Cardiac septum (tissue), 1 donor: ENCODE measurements at places on chromosomes 11 and 22. TPM values are rescaled to one million over a fixed set of nuclear protein-coding genes. Genes with fewer than 3 reads are reported as not detected.

DNA sequence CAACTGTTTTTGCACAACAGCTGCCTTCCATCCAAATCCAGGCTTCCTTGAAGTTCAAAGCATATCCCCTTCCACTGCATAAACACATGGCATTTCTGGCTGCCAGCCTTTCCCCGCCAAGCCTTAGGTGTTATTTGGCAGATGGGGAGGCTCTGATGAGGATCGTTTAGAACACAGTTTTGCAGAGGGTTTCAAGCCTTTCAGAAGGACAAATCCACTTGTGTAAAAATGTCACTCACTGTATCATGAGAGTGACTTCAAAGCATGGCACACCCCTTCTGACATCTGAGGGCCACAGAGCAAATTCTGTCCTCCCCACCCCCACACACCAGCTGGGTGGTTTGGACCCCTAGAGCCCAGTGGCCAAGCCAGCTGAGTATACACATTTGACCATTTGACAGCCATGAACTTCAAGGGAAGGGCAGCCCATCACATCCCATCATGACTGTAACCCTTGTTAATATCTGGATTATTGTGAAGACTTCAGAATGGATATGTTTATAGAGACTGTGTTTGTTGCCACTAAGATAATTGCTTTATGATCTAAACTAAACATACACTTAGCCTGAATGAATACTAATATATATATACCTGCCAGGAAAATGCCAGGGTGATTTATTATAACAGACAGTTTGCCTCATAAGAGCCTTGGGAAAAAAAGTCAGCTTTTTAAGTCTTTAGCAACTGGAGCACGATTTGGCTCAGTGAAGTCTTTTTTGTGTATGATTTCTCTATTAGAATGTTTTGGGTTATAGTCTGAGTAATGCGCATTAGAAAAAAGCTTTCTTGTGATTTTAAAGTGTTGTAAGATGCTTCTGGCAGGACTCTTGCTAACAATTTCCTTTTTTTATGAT is 31.9 kb downstream of the FBLN1 start:
- no peak for DNase-seq

- no peak for DNase-seq
These were observed 6.5 kb upstream of the UCP2 start for GRCh38 chr11:73989156-73989555.

- DNase-seq = no peak
These were observed 43.2 kb upstream of the DLAT start for GRCh38 chr11:111982019-111982464.

DNA sequence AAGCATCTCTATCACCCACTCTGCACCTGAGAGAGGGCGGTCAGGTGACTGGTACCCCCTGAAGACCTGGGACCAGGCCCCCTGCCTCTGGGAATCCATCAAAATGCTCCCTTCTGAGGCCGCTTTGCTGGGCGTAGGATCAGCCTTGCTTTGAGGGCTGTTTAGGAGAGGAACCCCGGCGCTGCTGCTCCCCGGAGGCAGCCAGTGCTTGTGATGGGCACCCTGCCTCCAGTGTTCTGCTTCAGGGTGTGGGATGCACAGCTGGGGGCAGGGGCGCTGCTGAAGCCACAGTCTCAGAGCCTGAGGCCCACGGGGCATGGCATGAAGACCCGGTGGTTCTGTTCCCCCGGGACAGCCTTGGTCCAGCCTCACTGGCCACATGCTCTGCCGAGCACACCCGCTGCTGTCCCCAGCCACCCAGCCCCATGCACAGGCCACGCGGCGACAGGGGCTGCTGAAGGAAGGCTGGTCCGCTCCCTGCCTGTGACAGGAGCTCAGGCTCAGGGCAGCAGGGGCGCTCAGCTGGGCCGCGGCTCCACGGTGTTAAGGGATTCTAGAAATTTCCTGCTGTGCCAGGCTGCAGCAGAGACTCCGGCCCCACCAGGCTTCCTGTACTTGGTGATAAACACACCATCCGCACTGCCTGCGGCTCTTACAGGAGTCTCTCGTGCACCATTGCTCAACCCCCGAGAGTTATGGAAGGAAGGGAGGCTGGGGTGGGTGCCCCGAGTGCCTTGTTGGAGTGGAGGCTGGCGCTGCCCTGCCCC is 91.0 kb downstream of the KCNQ1 start:
- DNase-seq = peak; percentile 50

DNA sequence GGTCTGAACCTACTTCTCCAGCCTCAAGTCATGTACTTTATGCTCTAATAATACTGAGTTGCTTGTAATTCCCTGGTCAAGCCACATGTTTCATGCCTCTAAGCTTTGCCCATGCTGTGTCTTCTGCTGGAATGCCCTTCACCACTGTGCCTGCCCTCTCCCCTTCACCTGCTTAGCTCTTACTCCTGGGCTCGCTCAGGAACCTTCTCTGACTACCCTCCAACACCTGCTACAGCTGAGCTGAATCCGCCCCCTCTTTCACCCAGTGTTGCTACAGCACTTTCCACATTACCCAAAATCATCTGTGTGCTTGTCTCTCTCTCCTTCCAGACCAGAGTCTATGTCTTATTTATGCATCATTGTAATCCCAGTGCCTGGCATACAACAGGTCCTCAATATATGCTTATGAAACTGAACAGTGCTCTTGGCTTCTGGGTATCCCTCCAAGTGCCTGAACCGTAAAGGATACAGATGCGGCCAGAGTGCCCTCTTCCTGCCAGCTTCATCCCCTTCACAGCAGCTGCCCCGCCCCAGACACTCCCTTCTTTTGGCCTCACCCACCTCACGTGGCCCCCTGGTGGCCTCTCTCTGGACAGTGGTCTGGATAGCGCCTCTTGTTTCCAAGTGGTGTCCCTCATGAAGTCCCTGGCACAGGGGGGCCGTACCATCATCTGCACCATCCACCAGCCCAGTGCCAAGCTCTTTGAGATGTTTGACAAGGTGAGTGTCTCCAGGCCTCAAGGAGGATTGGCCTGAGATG is 7.1 kb downstream of the ABCG4 start:
- DNase-seq = no peak

DNA sequence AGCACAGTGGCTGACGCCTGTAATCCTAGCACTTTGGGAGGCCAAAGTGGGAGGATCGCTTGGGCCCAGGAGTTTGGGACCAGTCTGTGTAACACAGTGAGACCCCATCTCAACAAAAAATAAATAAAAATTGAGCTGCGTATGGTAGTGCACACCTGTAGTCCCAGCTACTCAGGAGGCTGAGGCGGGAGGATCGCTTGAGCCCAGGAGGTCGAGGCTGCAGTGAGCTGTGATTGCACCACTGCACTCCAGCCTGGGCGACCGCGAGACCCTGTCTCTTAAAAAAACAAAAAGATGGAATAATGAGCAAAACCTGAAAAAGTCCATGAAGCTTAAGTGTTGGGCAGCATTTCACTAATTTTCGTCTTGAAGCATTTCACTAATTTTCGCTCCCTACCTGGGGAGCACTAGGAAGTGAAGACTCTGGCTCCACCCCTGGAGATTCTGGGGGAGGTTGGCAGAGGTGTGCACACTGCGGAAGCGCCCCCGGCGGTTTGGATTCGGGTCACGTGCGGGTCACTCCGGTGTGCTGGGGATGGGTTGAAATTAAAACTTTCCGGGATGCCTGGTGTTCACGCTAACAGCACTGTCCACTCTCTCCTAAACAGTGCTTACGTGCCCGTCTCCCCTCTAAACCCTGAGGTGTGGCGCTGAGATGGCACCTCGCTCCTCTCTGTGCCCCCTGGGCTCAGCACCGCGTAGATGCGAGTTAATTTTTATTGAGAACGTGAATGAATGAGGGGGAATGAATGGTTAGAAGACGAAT is 906 bp upstream of the NAA40 start:
- no peak for DNase-seq

FREY1 gene
- total RNA-seq = 0.54 TPM

C22orf15 gene
- total RNA-seq = not detected

ALDH3B1 gene
- total RNA-seq = 5.1 TPM

SYCE3 gene
- total RNA-seq = not detected
